Stimulated activated CD8-positive, alpha-beta memory T cell treated with anti-CD3 and anti-CD28 coated beads, Interleukin-4, amount 100 ng/mL, for 1 hour (primary cell): ENCODE measurements at places on chromosomes 16 and 17.

- no peak for DNase-seq
Observed at GRCh38 chr17:58569196-58569595, 54.8 kb upstream of the MTMR4 start.

GRCh38 chr17:13518261-13519000 is 83.3 kb downstream of the HS3ST3A1 start:
- DNase-seq, result no peak

DNA sequence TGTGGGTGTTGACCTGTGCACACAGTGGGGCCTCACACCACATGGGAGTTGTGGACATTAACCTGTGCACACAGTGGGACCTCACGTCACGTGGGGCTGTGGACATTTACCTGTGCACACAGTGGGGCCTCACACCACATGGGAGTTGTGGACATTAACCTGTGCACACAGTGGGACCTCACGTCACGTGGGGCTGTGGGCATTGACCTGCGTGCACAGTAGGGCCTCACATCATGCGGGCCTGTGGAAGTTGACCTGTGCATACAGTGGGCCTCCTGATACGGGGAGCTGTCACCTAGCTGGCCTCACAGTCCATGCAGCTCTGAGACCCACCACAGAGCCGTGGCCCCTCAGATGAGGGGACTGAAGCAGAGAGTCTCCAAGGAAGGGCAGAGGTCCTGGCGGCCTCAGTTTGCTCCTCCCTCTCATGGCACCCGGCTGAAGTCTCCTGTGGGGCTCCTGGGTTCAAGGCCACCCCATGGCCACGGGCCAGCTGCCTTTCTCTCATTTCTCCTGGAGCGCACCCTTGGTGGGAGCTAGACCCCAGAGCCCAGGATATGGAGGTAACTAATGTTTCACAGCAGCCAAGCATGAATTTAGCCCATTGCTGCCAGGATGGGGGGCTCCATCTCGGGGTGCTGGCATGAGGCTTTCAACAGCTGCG is 21.0 kb downstream of the CACNA1H start:
- no peak for DNase-seq

- DNase-seq, result no peak
Observed at GRCh38 chr17:58956997-58957724, 149.5 kb downstream of the TRIM37 start.

DNA sequence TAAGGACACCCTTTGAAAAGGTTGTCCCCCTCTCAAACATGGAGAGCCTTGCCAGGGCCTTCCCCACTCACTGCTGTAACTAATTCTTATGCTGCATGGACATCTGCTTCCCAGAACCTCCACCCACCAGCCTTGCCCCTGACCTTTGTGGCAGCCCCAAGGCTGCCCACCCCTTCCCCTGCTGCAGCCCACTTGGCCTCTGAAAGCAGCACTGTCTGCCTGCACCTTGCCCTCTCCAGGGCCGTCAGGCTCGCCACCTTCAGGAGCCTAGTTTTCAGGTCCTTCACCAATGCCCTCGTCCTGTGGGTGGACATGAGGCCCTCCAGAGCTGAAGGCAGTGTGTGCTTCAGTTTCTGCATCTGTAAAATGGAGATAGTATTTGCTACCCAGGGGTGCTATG is 2.7 kb upstream of the CORO1A start:
- no peak for DNase-seq

DNA sequence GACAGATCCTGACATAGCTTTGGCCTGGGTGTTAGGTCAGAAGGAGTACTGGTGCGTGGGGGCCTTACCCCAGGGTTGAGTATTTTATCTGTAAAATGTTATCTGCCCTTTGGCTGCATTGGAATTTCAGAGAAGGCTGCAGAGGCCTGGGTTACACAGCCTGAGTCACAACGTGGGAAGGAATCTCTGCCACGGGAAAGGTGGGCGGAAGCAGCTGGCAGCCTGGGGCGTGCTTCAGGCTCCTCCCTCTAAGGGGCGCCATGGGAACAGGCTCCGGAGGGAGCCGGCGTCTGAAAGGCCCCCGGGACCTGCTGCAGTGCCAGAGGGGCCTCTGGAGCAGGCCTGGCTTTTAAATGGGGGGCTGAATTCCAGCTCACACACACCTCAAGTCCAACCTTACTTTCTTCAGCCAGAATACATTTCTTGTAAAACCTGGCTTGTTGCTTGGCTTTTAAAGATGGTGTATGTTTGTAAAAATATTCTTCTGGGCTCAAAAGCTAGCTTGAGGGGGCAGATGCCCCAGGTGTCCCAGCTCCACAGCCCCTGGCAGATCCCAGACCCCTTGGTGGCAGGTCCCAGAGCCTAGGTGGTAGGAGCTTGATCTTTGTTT is 142.2 kb downstream of the RAB11FIP4 start:
- no peak for DNase-seq

DNA sequence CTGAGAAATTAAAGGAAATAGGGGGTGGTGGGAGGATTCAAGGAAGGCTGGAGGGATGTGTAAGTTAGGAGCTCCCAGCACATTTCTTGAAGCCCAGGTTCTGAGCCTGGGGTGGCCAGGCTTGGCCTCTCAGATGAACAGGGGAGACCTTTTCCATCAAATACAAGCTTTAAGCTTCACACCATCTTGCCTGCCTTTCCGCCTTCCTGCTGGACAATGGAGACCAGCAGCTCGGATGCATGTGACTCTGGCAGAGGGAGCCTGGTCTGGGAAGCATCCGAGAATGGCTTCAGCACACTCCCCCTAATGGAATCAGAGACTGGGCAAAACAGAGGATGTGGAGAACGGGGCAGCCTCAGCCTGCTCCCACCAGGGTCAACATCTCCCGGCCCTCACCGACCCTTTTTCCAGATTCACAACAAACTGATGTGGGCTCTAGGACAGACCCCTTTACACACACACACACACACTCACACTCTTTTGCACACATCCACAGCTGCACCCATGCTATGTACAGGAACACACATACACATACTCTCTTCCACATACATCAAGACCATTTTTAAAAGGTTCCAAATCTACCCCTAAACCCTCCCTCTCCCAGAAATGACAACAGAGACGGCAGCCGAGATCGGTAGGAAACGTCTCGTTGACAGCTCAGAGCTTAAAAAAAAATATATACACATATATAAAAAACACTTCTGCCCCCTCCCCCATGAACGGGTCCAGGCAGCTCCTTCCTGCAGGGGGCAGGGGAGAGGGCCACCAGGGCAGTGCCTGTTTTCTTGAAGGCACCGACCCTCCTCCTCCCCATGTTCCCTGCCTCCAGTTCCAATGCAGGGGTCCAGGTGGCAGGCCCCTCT is 6.5 kb upstream of the ATXN7L3 start:
- DNase-seq, result no peak

DNA sequence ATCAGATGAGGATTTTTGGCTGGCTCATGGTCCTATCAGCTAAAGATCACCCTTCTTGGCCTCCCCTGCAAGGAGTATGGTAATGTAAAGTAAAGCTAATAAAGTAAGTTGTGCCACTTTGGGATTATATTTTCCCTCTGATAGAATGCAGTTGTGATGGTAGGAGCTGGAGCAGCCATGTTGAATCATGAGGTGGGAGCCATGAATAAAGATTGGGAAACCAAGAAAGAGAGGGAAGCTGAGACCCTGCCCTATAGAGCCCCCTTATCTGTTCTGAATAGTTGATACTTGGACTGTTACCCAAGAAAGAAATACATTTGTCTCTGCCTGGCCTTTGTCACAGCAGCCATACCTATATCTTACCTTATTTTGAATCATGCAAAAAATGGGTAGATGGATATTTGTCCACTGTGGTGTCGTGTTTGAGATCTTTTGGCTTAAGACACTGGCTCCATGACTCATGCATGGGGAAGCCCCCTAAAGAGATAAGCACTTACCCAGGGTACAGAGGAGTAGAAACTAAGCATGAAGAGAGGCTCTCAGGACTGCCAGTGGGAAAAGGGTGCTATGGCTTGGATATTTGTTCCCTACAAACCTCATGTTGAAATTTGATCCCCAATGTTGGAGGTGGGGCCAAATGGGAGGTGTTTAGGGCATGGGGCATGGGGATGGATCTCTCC is 17.7 kb upstream of the TVP23A start:
- DNase-seq, result no peak
